Stimulated activated CD4-positive, alpha-beta T cell treated with anti-CD3 and anti-CD28 coated beads, Interleukin-4, amount 100 ng/mL, for 48 hours (primary cell): ENCODE measurements at places on chromosomes 16 and 17.

GRCh38 chr16:51635181-51635580 is 484.1 kb upstream of the SALL1 start:
- no peak for DNase-seq

GRCh38 chr17:42038221-42038973 is 12.0 kb downstream of the C17orf113 start:
- DNase-seq, result no peak

DNA sequence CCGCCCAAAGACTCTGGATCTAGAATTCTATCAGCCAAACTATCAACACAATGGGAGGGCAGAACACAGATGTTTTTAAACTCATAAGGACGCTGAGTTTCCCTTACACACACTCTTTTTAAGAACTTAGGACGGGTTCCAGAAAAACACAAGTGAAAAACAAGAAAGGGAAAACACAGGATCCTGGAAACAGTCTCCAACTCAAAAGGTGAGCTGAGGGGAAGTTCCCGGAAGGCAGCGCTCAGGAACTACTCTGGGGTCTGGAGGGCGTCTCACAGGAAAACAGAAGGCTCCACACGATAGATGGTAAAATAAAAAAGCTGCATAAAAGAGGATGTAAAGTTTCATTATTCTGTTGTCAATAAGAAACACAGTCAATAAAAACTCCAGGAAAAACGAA is 80.2 kb upstream of the DOC2B start:
- no peak for DNase-seq

- DNase-seq, result no peak
Observed at GRCh38 chr17:78314683-78315354, 45.1 kb downstream of the SOCS3 start.

DNA sequence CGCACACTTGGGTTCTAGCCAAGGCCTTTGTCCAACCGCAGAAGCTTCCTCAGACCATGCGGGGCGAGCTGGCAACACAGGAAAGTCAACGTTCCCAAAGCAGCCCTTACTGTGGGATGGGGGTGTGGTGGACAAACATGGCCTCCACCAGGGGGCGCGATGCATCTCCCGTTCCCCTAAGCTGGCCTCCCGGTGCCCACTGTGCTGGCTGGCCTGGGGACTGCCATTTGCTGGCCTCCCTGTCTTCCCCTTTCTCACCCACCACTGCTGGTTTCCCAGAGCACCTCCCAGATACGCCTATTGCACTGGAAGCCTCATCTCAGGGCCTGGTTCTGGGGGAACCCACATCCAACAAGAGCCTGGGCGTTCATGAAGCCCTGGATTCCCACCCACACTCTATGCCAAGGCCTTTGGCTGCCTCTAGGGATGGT is 145.3 kb downstream of the IRF8 start:
- peak; percentile 60 for DNase-seq

GRCh38 chr17:66548158-66548557 is 245.7 kb downstream of the PRKCA start:
- peak; percentile 12 for DNase-seq

GRCh38 chr17:74682028-74682427 is 30.7 kb downstream of the CD300LF start:
- DNase-seq, result no peak

GRCh38 chr17:33233811-33234177 is 59.3 kb downstream of the ASIC2 start:
- no peak for DNase-seq

DNA sequence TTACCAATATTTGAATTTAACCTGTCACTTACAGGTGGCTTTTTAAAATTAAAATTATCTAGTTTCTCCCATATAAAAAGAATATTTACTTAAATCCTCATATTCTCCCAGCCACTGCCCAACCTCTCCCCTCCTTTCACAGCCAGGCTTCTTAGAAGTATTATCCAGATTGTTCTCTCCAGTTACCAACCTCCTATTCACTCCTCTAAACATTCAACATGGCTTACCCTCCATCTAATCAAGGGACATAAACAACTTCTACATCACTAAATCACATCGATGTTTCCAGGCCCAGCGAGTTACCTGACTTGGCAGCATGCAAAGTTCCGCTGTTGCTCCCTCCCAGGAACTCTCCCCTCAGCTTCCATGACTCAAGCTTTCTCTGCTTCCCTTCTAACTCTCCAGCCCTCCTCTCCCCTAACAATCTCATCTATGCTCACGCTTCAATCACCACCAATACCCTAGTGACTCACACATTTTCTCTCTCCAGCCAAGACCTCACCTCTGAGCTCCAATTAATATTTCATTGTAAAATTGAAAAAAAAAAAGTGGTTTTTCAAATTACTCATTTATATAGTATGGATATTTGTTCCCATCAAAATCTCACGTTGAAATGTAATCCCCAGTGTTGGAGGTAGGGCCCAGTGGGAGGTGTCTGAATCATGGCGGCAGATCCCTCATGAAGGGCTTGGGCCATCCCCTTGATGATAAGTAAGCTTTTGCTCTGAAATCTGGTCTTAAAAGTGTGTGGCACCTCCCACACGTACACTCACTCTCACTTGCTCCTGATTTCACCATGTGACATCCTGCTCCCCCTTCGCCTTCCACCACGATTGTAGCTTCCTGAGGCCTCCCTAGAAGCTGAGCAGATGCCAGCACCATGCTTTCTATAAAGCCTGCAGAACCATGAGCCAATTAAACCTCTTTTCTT is 88.5 kb downstream of the HELZ start:
- DNase-seq, result no peak

DNA sequence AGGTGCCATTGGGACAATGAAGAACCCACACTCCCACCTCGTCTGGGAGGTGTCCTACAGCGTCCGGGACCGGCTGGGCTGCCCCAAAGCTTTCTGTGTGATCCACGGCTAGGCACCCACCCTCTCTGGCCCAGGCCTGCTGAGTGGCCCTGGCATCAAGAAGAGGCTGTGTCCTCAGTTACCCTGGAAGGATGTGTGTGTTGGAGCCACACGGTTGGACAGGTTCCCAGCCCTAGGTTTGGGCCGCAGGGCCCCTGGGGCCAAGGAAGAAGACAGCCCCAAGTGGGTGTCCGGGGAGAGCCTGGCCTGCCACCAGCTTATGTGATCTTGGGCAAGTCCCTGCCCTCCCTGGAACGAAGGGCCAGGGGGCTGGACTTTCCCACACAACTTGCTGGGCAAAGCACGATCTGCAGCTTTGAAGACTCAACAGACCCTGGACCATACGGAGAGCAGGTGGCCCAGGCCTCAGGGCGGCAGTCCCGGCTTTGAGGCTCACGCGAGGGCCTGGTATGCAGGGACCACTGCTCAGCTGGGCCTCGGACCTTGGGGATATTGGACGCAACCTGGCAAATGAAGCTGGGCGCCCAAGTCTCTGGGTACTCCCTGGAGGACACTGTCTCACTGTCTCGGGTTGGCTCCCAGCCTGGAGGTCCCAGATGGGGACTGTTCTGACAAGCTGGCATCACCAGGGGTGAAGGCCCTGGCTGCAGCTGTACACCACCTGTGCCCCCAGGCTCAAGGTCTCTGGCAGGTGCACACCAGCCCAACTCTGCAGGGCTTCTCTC is 17.5 kb downstream of the MYBBP1A start:
- no peak for DNase-seq

DNA sequence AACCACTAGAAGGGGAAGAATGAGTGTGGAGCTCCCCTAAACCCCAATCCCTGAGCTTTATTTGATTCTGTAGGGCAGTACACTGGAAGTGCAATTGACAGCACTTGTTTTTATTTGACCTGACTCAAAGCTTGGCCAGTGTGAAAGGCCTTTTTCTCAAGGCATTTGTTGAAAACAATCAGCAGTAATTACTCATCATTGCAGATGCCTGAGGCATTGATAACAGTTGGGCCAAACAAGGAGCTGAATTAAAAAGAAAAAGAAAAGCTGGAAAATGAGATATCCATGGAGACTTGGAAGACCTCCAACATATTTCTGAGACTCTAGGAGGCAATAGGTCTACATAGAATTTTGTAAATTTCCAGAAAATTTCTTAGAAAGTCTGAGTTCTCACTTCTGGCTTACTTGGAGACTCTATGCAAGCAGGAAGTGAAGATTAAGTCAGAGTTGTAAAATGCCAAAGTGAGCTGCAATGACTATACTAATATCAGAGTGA is 200.8 kb upstream of the KCNJ16 start:
- DNase-seq, result no peak

GRCh38 chr17:2212400-2212981 is 91.1 kb downstream of the SMG6 start:
- no peak for DNase-seq

GRCh38 chr17:30557916-30558685 is 80.9 kb downstream of the GOSR1 start:
- no peak for DNase-seq

GRCh38 chr17:4969551-4970173 is 2.0 kb upstream of the SPAG7 start:
- peak; percentile 42 for DNase-seq

- DNase-seq, result peak; percentile 16
Observed at GRCh38 chr17:57622683-57623433, 122.2 kb downstream of the CCDC182 start.

DNA sequence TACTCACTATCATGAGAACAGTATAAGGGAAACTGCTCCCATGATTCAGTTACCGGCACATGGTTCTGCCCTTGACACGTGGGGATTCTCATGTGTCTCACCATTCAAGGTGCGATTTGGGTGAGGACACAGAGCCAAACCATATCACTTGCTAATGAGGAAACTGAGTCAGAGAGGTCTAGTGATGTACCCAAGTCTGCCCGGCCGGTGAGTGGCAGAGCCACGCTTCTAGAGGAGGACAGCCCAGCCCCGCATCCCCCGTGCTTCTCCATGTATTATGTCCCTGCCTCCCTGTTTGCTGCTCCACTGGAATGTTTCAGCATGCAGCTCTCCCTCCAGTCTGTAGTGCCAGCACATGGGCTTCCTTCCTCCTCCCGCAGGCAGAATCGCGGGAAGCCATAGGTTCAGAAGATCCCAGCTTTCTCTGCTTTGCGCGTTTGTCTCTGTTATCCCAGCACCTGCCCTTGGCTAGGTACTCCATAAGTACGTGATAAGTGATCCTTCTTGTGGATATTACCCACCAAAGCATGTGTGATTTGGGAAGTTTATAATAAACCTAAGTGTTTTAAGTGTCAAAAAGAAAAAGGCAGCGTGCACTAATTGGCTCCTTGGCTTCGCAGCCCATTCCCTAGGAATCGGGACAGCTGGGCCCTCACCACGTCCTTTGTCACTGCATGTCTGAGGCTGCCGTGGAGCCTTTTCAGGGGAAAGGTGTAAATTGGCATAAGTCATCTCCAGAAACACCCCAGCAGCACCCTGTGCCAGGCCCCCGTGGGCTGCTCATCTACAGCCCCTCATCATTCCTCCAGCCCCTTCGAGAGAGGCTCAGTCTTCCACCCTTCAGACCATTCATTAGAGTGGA is 103.8 kb downstream of the CLEC16A start:
- no peak for DNase-seq

DNA sequence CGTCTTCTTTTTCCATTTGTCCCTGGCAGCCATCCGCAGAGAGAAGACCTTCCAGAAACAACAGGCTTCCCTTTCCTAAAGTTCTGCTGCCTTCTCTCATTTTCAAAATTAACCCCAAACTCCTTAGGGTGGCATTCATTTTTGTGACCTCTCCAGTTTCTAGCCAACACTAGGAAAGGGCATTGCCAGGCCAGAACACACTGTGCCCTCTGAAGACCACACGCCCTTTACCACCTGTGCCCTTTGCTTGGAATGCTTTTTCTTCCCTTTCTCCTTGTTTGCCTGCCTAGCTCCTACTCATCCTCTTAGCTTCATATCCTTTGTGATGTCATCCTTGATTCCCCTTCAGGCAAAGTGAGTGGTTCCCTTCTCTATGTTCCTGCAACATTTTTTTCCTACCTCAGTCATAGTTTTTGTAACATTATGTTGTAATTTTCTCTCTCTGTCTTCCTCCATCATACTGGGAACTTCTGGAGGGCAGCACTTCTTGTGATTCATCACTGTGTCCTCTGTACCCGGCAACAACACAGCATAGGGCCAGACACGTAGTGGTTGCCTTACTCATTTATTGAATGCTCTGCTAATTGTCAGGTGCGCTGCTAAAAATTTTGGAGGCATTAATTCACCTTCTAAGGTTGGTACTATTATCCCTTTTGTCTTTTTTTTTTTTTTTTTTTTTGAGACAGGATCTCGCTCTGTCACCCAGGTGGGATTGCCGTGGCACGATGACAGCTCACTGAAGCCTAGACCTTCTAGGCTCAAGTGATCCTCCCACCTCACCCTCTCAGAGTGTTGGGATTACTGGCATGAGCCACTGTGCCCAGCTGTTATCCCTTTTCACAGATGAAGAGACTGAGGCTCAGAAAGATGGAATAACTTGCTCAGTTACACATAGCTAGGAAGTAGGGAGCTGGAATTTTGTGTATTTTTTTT is 1.0 kb downstream of the KAT8 start:
- DNase-seq, result no peak

DNA sequence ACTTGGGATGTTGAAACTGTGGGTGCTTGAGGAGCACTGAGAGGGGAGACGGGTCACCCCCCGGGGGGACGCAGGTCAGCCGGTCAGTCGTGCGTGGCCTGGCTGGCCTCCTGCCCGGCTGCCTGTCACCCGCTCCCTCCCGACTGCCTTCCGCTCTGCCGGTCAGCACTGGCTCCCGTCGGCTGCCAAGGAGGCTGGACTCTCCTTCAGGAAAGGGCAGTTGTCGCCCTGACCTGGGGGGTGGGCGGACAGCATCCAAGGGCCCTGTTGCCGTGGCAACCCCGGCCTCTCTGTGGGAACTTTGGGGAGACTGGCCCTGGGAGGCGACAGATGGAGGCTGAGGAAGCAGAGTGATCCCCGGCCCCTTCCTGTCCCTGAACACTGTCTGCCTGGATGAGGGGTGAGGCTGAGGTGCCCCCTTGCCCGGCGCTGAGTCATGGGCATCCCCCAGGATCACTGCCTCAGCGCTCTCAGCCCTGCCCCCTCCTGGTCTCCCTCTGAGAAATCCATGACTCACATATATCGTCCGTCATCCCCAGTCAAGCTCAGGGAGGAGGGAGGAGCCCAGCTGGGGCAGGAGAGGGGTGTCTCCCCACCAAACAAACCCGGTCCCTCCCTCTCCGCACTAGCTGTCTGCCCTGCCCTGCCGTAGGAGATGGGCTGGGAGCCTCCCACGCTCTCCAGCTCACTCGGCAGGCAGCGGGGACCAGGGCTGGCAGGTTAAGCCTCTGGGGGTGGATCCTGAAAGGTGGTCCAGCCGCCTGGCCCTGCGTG is at the start of gene ADGRG1:
TSS of gene ADGRG1 (plus strand) at position 623 of the 774 bp plus-strand sequence. CDS start 21,658 bp downstream, outside the sequence.
- peak; percentile 48 for DNase-seq

DNA sequence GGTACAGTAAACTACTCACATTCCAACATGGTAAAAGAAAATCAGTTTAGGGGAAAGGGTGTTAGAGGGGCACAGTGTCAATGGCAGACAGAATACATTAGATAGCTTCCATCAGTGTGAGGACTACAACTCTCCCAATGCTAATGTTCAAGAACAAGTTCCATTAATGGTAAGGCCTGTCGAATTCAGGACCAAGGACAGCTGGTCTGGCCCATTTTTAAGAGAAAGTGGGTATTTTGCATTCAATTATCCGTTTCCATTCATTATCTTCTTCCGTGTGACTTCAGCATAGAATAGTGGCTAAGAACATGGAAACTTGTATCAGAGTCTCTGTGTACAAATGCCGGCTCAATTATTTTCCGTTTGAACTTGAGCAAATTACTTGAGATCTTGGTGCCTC is 98.4 kb downstream of the XYLT1 start:
- no peak for DNase-seq

GRCh38 chr16:68960910-68961309 is 117.6 kb downstream of the TANGO6 start:
- DNase-seq, result no peak

- no peak for DNase-seq
Observed at GRCh38 chr16:49596648-49597291, 223.2 kb downstream of the C16orf78 start.
